ENCODE measurements at places on chromosomes 2 and 18.

DNA sequence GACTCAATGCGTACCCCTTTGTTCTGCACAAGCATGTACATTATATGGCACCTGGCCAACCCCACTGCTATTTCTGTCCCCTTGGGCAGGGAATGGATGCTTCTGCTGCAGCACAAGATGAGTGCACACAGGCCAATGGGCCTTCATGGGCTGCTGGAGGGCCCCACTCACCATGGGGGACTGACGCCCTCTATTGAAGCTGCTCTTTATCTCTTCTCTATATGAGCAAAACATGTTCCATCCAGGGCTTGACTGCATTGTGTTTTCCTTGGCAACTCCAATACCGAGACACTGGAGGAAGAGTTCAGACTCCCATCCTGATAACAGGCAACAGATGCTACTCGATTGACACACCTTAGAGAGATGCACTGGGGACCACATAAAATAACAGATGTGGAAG, 251.6 kb upstream of the NCKAP5 start:
- DNase-seq = no peak

GRCh38 chr18:80112624-80113248, 3.7 kb downstream of the ADNP2 start:
- DNase-seq = no peak

DNA sequence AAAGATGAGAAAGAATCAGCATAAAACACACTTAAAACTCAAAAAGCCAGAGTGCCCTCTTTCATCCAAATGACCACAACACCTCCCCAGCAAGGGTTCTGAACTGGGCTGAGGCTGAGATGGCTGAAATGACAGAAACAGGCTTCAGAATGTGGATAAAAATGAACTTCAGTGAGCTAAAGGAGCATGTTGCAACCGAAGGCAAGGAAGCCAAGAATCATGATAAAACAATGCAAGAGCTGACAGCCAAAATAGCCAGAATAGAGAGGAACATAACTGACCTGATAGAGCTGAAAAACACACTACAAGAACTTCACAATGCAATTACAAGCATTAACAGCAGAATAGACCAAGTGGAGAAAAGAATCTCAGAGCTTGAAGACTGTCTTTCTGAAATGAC, 12.2 kb upstream of the PSMA8 start:
- DNase-seq = no peak

GRCh38 chr2:11187083-11187619, 31.9 kb downstream of the SLC66A3 start:
- no peak for DNase-seq

DNA sequence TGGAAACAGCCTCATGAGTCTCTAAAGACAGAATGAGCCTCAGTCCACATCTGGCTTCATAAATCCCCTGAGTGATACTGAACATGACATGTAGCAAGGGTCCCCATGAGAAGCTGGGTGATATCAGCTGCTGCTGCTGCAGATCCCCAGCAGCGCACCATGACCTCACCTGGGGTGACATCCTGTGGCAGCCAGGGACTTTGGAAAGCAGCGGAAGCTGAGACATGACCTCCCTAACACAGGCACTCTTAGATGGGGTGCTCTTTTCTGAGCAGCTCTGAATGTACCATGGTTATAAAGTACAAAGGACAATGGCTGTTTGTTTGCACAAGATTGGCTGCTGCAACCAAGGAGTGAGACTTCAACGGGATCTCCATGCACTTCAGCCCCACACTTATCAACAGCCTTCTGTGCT, 74.7 kb upstream of the TMEM200C start:
- no peak for DNase-seq

DNA sequence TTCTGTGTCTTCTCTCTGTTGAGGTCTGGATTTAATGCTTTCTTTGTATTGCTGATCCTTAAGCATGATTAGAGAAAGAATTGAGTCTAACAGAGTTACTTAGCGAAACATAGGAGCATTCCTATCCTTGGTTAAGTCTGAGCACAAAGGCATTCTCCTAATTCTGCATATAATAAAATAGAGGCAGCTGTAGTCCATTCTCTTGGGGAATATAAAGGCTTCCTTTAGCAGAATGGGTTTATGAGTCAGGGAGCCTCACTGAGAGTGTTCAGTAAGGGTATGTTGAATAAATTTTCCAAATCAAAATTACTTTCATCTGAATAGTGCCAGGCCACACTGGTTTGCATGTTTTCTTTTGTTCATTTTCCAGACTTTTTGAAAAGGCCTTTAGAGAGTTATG, 101.5 kb downstream of the GALNT1 start:
- no peak for DNase-seq

GRCh38 chr2:226977775-226978190, 141.9 kb downstream of the RHBDD1 start:
- no peak for DNase-seq

DNA sequence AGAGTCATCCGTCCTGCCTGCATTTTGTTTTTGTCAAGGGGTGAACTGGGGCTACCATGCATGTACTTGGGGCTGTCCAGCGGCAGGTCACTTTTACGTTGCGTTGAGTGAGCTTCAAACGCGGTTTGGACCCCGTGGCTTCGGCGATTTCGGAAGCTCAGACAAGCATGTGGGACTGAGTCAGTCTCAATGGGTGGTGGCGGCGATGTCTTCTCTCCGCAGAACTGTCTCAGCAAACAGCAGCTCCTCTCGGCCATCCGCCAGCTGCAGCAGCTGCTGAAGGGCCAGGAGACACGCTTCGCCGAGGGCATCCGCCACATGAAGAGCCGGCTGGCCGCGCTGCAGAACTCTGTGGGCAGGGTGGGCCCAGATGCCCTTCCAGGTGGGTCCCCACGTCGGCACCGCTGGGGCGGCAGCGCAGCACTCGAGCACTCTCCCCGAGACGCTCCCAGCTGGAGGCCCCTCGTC, 21.3 kb downstream of the FBLN7 start:
- DNase-seq = no peak

GRCh38 chr2:152580714-152581113, 136.5 kb downstream of the PRPF40A start:
- DNase-seq = no peak

All from CD8-positive, alpha-beta T cell (primary cell).